Left ventricle myocardium superior (tissue), 1 donor: ENCODE measurements at places on chromosomes 2 and 18. TPM values are rescaled to one million over a fixed set of nuclear protein-coding genes. Genes with fewer than 3 reads are reported as not detected.

ESPNL gene
- not detected for total RNA-seq

NEUROD1 gene
- not detected for total RNA-seq

TRAPPC12 gene
- 105 TPM for total RNA-seq

HK2 gene
- 3.8 TPM for total RNA-seq

IGFBP5 gene
- 156 TPM for total RNA-seq

- DNase-seq, result no peak
Measured at GRCh38 chr2:177715771-177716170, 323.2 kb downstream of the AGPS start.

GRCh38 chr2:141707486-141707885 lies 423.3 kb downstream of the LRP1B start:
- no peak for DNase-seq

- DNase-seq, result no peak
Measured at GRCh38 chr18:25352629-25353005, 651 bp upstream of the ZNF521 start.

GRCh38 chr18:75745147-75745546 lies 317.6 kb upstream of the SMIM21 start:
- DNase-seq, result no peak

- no peak for DNase-seq
Measured at GRCh38 chr2:219280651-219281050, 1.5 kb downstream of the DNAJB2 start.

GRCh38 chr2:207362716-207363115 lies 167.0 kb upstream of the CREB1 start:
- no peak for DNase-seq

DNA sequence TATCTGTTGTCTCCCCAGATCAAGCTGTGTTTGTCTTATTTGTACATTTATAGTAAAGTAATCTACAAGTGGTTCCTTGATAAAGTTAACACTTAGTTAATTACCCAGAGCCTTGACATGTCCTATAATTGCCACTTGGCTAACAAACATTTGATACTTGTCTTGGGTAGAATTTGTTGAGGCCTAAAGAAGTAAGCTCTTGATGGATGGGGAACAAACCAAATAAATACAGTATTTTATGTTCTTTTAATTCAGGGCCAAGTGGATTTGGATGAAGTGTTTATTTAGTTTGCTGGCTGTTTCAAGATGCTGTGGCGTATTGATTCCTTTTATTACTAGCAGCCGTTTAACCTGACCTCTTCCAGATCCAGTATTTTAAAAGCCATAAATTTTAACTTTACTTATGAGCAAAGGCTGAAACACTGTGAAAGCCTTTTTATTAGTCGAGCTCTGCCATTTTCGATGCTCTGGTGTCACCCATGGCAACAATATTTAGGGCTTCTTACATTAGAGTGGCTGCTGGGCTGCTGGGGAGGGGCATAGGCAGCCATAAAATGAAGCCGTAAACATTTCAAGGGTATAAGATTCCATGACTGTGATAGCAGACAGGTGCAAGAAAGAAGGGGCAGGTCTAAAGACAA lies 401.6 kb upstream of the NRP2 start:
- no peak for DNase-seq

DNA sequence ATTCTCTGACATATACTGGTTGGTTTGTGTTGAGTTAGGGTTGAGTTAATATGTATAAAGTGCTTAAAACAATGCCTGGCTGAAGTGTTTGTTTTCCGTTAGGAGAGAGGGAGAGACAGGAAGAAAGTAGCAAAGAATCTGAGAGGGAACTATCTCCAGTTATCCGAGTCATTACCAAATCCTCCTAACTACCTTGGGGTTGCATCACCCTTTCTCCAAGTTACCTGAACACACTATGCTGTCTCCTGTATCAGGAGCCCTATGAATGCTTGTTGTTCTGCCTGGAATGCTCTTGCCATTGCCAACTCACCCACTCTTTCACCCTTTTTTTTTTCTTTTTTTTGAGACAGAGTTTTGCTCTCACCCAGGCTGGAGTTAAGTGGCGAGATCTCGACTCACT lies 47.9 kb upstream of the ITGAV start:
- no peak for DNase-seq
